ENCODE measurements at places on chromosomes 3 and 15. TPM values are rescaled to one million over a fixed set of nuclear protein-coding genes. Genes with fewer than 3 reads are reported as not detected.

DNA sequence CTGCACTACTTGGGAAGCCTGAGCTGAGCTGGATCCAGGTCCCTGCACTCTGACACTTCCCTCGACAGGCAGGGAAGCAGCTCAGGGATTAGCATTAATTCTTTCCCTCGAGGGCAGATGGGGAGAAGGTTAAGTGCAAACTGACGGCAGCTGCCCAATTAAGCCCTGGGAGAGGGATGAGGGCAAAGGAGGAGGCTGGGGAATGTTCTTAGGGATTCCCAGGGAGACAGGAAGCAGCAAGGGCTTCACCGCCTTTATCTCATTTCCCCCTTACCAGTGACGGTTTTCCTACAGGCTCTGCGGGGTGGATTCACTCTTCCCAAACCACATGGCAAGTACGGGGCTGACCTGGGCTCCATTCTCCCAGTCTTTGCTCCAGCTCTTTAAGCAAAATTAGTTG, 519.0 kb upstream of the PROK2 start:
- no peak for DNase-seq

GRCh38 chr3:144491333-144491732, 519.7 kb downstream of the DIPK2A start:
- DNase-seq: no peak

GRCh38 chr3:127652246-127652995, 20.3 kb upstream of the ABTB1 start:
- peak; percentile 54 for DNase-seq

- DNase-seq: no peak
Measured at GRCh38 chr15:57681011-57681410, 25.5 kb upstream of the POLR2M start.

- DNase-seq: no peak
Measured at GRCh38 chr3:128490915-128491690, 1.9 kb downstream of the GATA2 start.

The GOLGA8R gene
- polyA plus RNA-seq: 4.7 TPM

DNA sequence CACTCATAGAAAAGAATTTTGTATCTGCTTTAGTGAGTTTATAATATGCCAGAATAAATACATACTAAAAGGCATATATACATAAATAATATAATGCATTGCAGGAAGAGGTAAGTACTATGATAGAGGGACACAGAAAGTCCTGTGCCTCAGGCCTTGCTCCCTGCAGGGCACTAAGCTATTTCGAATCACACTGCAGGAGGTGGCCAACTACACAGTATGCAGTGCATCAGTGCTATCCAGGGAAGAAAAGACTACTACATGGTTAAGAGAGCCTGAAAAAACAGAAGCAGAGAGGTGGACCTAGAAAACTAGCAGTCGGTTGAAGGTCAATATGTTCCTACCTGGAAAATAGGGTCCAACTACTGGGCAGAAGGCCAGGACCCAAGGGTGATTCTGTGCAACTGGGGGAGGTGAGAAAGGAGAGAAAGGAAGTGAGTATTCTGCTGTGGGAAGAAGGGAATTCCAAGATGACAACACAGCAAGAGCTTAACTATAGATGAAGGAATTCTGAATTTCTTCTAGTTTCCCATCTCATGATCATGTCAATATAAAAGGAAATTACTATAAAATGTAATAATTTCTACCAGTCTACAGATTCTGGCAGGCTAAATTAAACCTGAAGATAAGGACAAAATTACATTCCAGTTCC, 218.0 kb downstream of the ZBTB20 start:
- no peak for DNase-seq

The FES gene
- polyA plus RNA-seq: 17.2 TPM

DNA sequence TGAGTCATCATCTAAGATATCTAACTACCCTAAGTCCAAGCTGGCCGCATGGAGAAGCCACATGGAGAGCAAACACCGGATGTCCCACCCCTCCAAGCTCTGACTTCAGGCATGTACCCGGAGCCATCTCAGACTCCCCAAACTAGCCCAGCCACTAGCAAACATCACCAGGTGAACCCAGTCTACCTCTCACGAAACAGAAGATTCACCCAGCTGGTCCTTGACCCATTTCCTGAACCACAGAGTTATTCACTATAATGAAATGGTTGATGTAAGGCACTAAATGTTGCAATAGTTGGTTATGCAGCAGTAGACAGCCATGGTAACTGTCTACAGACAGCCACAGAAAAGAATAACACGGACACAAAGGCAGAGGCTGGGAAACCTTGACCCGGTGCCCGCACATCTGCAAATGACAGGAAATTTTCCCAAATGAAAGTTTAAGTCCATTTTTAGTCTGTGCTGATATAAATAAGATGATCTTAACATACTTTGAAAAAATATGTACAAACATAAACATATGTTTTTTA, 265.5 kb upstream of the ATP10A start:
- no peak for DNase-seq

The PRR23B gene
- polyA plus RNA-seq: not detected

DNA sequence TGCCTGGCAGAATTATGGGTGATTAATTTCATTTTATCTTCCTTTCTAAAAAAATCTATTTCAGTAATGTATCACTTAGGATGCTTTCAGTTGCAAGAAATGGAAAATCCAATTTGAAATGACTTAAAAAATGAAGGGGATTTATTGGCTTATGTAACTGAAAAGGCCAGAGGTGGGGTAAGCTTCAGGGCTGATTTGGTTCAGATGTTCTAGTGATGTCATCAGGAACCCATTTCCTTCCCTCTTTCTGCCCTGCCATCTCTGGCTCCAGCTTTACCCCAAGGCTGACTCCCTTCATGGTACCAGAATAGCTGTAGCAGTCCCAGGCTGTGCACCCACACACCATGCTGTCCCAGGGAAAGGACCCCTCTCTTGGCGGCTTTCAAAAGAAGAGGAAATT, 18.5 kb upstream of the REC114 start:
- no peak for DNase-seq

The FGD5 gene
- polyA plus RNA-seq: 23.9 TPM

All from renal pelvis (tissue), 12 donors.